ENCODE measurements at places on chromosomes 3 and 15. TPM values are rescaled to one million over a fixed set of nuclear protein-coding genes. Genes with fewer than 3 reads are reported as not detected.

DNA sequence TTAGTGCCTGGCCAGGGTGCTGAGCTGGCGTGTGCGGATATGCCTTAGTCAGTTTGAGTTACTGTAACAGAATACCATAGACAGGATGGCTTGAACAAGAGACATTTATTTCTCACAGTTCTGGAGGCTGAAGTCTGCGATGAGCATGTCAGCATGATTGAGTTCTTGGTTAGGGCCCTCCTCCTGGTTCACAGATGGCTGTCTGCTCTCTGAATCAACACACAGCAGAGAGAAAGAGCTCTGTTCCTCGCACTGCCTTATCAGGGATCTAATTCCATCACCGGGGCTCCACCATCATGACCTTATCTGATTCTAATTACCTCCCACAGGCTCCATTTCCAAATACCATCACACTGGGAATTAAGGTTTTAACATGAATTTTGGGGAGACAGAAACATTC is 386.6 kb upstream of the DPH6 start:
- DNase-seq: no peak

Gene CACNA2D3
- 0.13 TPM for total RNA-seq

GRCh38 chr3:86645756-86646155 is 345.2 kb downstream of the VGLL3 start:
- DNase-seq: no peak

GRCh38 chr3:24505691-24506550 is 11.3 kb upstream of the THRB start:
- no peak for DNase-seq

DNA sequence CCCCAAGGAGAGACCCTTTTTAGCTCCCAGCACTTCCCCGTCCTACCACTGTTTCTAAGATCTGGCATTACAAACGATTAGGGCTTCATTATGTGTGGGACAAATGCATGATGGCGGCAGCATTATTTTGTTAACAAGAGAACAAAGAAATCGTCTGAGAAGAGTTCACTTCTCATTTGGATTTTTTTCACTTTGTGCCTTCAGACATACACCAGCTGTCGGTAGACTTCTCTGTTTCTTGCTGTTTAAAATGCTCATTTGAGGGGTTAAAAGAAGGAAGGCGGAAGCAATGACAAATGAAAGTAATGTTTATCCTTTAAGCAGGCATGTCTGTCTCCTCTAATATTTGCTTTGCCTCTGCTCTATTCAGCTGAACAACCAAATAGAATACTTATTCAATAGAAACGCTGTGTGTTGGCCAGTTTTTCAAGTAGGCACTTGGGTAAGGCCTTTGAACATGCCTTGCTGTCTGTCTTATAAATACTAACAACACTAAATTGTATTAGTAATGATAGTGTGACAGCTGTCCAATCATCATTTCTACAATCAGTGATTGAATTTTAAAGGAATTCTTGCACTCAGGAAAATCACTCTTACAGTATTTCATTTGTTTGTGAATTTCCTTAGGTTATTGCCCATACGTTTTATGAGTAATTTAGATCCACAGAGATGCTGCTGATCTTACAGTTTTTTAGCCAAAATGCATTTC is 382.4 kb downstream of the IL5RA start:
- no peak for DNase-seq

DNA sequence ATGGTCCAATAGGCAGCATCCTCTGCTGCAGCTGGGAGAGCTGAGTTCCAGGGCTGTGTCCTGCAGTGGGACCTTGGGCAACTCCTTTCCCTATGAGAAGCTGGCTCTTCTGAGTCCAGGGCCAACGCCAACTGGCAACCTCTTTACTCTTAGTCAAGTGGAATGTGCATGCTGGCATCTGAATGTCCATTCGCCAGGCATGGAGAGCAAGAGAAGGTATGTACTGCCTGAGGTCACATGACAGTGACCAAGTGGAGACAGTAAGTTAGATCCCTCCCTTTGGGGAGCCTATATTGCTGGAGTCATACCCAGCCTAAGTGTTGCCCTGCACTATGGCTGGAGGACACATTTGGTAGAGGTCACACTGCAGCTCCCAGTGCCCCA is 12.1 kb downstream of the HEMK1 start:
- no peak for DNase-seq

- no peak for DNase-seq
Measured at GRCh38 chr15:77347197-77347596, 72.7 kb downstream of the PEAK1 start.

GRCh38 chr3:30085486-30085885 is 520.9 kb upstream of the TGFBR2 start:
- no peak for DNase-seq

Gene GABRR3
- not detected for total RNA-seq

Gene CCDC54
- not detected for total RNA-seq

DNA sequence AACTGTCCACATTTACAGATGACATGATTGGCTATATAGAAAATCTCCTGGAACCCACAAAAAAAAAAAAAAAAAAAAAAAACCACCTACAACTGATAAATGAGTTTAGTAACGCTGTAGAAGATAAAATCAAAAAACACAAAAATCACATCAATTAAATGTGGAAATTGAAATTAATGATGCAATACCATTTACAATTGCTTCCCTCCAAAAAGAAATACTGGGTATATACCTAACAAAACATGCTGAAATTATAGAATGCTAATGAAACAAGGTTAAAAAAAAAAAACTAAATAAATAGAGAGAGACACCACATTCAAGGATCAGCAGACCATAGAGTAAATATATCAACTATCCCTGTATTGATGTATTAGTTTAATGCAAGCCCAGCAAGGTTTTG is 215.7 kb downstream of the ULK4 start:
- no peak for DNase-seq

DNA sequence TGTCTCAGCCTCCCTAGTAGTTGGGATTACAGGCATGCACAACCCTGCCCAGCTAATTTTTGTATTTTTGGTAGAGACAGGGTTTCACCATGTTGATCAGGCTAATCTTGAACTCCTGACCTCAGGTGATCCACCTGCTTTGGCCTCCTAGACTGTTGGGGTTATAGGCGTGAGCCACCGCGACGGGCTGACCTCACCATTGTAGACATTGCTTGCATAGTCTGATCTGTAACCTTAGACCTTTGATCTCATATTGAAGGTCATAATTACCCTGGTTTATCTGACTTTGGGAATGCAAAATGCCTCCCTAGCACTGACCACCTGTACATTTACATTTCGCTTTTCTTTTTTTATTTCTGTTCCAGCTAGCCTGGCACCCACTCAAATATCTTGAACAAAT is 31.2 kb downstream of the ADGRG7 start:
- DNase-seq: no peak

Gene GATA2
- not detected for total RNA-seq

GRCh38 chr15:31488437-31489204 is 162.0 kb downstream of the KLF13 start:
- DNase-seq: peak; percentile 74

- peak; percentile 13 for DNase-seq
Measured at GRCh38 chr15:94844538-94845389, 613.4 kb downstream of the MCTP2 start.

- DNase-seq: peak; percentile 15
Measured at GRCh38 chr3:15606434-15606891, 4.9 kb downstream of the BTD start.

DNA sequence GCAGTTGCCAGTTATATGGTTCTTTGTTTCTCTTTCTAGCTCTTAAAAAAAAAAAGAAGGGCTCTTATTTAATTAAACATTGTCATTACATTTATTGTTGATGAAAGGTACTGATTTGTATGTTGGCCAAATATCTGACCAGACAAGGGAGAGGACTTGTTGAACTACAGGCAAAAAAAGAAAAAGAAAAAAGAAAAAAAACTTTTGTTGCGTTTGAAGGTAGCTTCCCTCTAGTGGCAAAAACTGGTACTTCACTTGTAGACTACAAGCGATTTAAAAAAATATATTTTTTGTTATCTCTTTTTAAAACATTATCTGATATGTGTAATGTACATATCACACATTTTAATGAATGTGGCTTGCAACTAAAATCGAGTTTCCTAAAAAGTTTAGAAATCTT is 280.6 kb downstream of the ROBO2 start:
- peak; percentile 51 for DNase-seq

- no peak for DNase-seq
Measured at GRCh38 chr15:36807134-36807764, 227.8 kb downstream of the CDIN1 start.

GRCh38 chr15:89400116-89400781 is 65.6 kb upstream of the POLG start:
- no peak for DNase-seq

- peak; percentile 57 for DNase-seq
Measured at GRCh38 chr3:98151241-98151640, 4.0 kb downstream of the OR5H14 start.

DNA sequence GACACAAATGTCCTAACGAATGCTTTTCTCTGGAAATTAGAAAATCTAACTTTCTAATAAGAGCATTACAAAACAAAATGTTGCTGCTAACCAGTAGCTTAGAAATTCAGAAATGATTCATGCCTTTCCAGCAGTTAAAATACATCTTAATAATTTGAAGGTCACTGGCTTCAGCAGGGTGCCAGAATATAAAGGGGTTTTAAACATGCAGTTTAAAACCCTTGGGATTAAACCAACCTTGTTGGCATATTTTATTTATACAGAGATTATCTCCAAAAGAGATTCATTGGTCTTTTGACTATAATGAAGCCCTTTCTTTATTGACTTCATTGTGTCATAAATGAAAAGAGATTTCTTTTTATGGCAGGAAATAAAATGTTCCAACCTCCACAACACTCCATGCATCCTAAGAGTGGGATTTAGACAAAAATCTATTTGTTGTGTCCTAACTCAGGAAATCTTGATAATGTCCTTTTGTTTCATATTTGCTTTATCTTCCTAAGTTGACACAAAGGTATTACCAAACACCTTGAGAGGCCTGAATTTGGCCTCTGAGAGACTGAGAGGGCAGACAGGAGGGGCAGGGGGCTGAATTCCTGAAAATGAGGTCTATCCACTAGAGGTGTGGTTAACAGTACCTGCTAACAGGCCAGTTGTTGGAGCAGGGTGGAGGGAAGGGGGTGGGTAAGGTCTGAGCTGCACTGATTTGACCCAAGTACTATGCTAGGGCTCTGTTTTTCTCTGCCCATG is 124.4 kb downstream of the FEZF2 start:
- no peak for DNase-seq

- no peak for DNase-seq
Measured at GRCh38 chr3:32076566-32076965, 29.9 kb upstream of the GPD1L start.

GRCh38 chr15:72365844-72366243 is 10.0 kb downstream of the HEXA start:
- no peak for DNase-seq

- peak; percentile 15 for DNase-seq
Measured at GRCh38 chr3:78041486-78041885, 1001.6 kb downstream of the ROBO2 start.

Gene LRRIQ4
- total RNA-seq: not detected

Gene CIB2
- 8.6 TPM for total RNA-seq

DNA sequence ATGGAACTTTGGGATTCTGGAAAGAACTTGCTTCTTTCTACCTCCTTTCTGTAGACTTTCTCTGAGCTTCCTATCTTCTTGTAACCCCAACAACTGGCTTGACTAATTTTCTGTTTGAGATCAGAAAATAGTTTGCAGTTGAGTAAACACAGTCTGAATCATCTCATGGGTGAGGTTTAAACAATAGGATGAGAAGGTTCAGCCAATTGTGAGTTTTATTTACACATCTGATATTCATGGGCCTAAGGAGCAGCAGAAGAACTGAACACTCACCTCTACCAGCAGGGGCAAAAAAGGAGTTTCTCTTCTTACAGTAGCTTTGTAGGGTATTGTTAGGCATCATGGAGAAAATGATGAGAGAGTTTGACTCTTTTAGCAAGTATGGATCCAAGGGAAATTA is 54.2 kb downstream of the DTWD1 start:
- DNase-seq: peak; percentile 97

DNA sequence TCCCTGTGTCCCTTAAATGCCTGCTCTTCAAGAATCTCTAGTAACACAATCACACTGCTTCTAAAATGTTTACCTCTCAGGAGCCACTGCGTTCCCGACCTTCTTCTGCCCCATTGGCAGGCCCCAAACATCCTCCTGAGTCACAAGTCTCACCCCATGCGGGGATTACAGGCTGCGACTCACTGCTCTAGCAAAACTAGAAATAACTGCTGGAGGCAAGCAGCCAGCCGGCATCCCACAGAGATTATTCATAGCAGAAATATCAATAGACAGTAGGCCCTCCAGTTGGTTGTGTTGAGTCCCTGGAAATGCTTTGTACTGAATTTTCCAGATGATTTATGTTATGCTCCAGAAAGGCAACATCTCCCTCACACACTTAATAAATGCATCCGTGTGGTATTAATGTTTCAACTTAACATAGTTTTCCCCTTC is 64.8 kb downstream of the RFTN1 start:
- peak; percentile 92 for DNase-seq

Data from bronchial epithelial cell (primary cell).